Stimulated activated CD4-positive, alpha-beta T cell treated with anti-CD3 and anti-CD28 coated beads, Interleukin-2, amount 100 ng/mL, for 4 hours (primary cell): ENCODE measurements at places on chromosomes 7 and 10.

DNA sequence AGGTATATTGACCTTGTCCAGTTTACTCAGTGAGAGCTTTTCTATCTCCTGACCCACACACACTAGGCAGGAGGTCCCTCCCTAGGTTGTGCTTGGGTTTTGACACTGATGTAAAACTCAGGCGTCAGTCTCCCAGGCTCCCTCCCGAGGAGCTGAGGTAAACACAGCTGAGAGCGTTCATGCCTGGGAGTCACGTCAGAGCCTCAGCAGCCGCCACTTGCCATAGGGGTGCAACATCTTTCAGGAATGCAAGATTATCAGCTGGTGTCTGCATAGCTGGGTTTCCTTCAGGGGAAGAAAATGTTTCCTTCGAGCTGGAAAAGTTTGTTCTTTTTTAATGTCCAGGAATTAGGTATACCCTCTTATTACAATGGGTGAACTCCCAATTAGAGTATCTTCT, 70.6 kb downstream of the FGFR2 start:
- DNase-seq = no peak

DNA sequence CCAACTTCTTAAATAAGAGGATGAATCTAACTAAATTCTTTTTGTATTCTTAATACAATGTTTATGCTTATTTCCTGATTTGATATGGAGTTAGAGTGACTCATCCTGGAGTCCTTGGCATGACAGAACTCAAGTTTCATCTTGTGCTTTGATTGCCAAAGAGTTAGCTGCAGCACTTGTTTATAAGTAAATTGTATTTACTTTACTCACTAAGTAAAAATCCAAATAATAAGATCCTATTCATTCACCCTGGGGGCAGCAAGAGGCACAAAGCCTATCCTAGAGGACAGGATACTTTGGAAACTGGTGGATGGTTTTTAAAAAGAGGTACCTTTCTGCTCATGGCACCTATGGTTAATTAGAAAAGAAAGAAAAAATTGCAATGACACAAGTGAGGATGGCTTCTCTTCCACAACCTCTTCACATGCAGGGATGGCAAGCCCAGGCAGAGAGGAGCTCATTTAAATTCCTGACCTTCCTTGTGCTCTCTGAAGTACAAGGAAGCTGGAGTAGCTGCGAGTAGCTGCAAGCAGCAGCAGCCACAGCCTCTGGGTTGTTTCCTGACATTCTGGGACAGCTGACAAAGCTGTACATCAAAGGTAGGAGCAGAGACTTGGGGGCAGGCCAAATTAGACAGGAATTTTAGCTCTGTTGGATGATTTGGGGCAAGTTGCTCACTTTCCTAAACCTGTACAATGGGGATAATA, 28.5 kb upstream of the CROT start:
- no peak for DNase-seq

- DNase-seq = no peak
Observed at GRCh38 chr7:1268866-1269265, 36.2 kb downstream of the UNCX start.

GRCh38 chr10:32123021-32123420, 66.8 kb upstream of the KIF5B start:
- DNase-seq = no peak

DNA sequence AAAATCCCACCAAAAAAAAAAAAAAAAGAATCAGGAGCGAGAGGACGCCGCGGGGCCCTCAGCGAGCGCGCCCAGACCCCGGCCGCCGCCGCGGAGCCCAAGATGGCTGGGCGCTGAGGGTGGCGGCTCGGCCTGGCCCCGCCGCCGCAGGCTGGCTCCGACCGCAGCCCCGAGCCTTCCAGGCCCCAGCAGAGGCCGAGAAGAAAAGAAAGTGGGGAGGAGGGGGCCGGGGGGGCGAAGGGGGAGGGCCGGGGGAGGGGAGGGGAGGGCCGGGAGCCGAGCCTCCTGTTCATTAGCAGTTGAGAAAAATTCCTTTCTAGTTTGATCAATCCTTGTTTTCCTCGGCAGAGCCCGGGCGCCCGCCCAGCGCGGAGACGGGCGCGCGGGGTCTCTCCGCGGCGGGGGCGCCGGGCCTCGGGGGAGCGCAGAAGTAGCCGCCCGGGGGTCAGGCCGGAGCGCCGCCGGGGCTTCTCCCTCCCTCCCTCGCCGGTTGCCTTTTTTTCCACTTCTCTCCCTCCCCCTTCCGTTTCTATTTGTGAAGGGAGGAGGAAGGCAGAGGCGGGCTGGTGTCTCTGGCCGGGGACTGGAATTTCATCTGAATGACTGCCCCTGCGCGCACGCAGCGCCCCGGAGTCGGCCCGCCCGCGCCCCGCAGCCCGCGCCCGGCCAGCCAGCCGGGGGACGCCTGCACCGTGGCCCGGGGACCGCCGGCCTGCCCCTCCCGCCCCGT, 778 bp upstream of the TRIM8 start:
- DNase-seq = no peak

DNA sequence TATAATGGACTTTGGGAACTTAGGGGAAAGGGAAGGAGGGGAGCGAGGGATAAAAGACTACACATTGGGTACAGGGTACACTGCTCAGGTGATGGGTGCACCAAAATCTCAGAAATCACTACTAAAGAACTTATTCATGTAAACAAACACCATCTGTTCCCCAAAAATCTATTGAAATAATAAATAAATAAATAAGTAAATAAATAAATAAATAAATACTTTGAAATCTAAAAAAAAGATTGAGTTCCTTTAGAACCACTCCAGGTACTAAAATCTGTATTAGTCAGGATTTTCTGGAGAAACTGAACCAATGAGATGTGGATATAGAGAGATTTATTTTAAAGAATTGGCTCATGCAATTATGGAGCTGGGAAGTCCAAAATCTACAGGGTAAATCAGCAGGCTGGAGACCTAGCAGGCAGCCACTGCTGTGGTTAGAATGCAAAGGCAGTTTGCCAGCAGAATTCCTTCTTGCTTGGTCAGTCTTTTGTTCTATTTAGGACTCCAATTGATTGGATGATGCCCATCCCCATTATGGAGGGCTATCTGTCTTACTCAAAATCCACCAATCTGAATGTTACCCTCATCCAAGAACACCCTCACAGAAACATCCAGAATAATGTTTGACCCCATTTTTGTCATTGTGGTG, 8.9 kb downstream of the IGFBP1 start:
- no peak for DNase-seq

- no peak for DNase-seq
Observed at GRCh38 chr7:118148930-118149329, 35.0 kb upstream of the LSM8 start.

DNA sequence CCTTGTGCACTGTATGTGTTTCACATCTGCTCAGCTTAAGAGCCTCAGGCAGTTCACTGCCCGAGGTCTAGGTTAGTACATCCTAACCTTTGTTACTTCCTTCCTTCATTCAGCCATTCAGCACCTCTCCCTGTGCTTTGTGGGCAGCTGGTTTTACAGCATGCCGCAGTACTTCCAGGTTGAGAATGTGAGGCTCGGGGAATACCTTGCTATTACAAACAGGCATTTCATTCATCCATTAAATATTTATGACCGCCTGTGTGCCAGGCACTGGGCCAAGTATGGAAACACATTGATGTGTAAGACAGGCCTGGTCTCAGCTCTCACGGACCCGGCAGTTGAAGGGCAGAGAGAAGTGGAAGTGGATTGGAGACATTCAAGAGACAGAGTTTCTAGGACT, 82.4 kb downstream of the SHH start:
- DNase-seq = no peak

- DNase-seq = no peak
Observed at GRCh38 chr10:103120977-103121735, 71.9 kb downstream of the NT5C2 start.

- DNase-seq = no peak
Observed at GRCh38 chr10:93110472-93111146, 36.9 kb downstream of the CYP26A1 start.

- no peak for DNase-seq
Observed at GRCh38 chr7:2920956-2921652, 77.0 kb upstream of the GNA12 start.

DNA sequence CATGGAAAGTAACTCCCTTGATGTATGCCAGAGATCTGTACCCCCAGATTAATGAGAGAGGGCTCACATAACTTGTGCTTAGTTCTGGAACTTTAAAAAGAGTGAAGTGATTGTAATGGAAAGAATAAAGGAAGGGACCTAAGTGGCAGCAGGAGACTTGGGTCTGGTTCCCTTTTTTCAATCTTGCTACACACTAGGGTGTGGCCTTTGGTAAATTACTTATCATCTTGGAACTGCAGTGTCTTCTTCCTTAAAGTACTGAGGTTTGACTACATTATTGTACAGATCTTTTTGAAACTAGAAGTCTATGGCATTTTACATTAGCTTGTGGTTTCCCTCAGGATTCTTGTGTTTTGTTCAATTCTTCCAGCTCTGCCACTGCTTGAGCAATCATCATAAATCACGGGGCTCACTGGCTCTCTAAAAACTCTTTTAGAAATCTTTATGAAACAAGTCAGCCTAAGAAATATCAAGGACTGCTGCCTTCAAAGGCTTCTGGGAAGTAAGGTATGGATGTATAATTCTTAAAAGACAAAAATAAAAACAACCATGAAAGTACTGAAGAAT, 22.5 kb upstream of the CHRM2 start:
- no peak for DNase-seq
